Umbilical cord (tissue), 2 donors: ENCODE measurements at places on chromosomes 7 and 10. TPM values are rescaled to one million over a fixed set of nuclear protein-coding genes. Genes with fewer than 3 reads are reported as not detected.

C10orf90 gene
- 3.6 TPM for total RNA-seq

ABCA13 gene
- total RNA-seq = 5.5 TPM

GRCh38 chr7:47477191-47478016 is 104.5 kb downstream of the TNS3 start:
- no peak for DNase-seq

GRCh38 chr7:2066251-2066919 is 166.4 kb downstream of the MAD1L1 start:
- DNase-seq = no peak
